ENCODE measurements at places on chromosomes 13 and 19.
A peak's percentile ranks its signal among the peaks of the same experiment; 100 is the strongest.

- ATAC-seq, result no peak
These were observed 717.7 kb upstream of the ATXN8OS start for GRCh38 chr13:69389899-69390298.

- ATAC-seq, result peak; percentile 95
These were observed at the start of gene FKBP8 for GRCh38 chr19:18542941-18543813. FKBP8 (minus strand) TSS chr19:18543573; CDS start chr19:18541970, 1,603 bp downstream.

- ATAC-seq, result no peak
These were observed 11.6 kb downstream of the ZNF28 start for GRCh38 chr19:52809801-52810200.

- ATAC-seq, result peak; percentile 67
These were observed 7.3 kb upstream of the PTPRH start for GRCh38 chr19:55216461-55217198.

GRCh38 chr19:4567584-4568071 is 8.1 kb upstream of the SEMA6B start:
- ATAC-seq, result peak; percentile 48

DNA sequence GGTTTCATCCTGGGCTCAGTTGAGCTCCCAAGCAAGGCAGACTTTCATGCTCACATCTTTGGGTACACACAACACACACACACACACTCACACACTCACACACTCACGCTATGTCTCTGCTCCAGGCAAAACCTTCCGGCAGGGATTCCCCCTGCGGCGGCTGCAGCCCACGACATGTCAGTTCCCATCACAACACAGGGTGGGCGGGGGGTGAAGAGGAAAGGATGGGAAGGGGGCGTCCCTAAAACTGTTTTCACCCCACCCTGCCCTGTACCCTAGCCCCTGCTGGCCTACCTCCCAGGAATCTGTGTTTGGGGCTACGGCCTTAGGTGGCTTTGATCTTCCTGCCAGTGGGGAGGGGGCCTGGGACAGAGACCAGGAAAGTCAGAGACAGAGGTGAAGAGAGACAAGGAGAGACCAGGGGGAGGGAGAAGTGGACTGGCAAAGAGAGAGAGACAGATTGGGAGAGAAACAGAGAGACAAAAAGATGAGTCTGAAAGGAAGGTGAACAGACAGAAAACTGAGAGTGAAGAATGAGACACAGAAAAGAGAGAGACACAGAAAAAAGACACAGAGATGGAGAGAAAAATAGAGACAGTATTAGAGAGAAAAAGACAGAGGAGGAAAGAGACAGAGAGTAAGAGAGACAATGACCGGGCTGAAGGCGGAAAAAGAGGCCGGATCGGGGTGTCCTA is 3.9 kb downstream of the LRFN1 start:
- no peak for ATAC-seq

GRCh38 chr13:43389573-43389972 is 366.2 kb downstream of the DNAJC15 start:
- ATAC-seq, result no peak

GRCh38 chr13:46317120-46317519 is 69.9 kb downstream of the RUBCNL start:
- no peak for ATAC-seq

GRCh38 chr13:113143466-113144254 is 14.8 kb upstream of the PROZ start:
- ATAC-seq, result no peak

DNA sequence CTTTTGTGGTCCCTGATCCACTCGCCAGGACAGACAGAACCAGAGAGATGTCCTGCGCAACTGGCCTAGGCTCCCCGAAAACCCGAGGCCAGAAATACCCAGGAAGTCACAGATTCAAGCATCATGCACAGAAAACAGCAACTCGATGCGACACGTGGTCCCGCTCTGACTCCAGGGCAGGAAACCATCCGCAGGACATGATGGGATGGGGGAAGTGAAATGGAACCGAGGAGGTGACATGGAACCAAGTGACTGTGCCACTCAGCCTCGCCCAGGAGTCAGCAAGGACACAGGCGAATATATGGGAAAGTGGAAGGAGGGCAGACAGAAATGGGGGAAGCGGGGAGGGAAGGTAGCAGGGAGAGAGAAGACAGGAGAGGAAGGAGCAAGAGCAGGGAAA is 1.1 kb downstream of the ZSCAN18 start:
- ATAC-seq, result no peak

- ATAC-seq, result no peak
These were observed 12.9 kb downstream of the CARM1 start for GRCh38 chr19:10884274-10884673.

DNA sequence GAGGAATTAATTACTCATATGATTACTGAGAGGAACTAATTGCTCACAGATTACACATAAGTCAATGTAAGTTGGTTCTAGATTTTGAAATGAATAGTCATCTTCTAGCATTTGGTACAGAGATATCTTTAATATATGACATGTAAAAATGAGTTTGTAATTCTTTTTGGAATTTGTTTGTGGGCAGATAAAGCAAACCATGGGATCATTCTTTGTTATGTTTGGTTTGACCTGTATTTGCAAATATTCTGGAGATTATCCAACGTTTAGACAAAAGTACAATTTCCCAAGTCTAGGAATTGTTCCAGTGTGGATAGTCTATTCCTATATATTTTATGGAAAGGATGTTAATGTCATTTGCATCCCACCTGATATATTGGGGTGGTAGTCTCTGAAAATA is 309.6 kb upstream of the EDNRB start:
- ATAC-seq, result no peak

DNA sequence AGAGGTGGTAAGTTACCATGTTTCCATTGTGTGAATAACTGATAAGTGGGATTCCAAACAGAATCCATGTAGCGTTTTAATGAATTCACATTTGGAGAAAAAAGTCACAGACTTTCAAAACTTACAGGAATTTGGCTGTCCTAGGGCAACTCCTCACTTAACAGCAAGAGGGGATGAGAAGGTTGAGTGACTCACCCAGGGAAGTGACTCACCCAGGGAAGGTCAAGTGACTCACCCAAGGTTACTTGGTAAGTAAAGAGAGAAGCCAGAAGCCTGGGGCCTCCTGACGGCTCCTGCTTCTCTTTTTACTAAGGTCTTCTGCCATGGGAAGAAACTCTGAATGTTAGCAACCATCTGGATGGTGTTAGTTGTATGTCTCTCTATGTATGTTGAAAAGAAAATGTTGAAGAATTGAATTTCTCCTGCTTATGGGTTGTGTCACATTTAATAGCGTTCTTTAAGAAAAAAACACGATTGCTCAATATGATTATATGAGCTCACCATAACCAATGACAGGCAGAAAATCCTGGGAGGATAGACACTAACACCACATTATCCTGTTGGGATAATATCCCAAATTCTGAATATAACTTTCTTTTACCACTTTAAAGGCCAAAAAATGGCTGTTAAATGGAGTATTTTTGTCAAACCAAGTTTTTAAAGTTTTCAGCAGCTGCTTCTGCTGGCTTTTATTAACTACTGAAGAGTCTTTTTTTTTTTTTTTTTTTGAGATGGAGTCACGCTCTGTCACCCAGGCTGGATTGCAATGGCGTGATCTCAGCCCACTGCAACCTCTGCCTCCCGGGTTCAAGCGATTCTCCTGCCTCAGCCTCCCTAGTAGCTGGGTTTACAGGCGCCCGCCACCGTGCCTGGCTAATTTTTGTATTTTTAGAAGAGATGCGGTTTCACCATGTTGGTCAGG is 195.6 kb downstream of the GGACT start:
- peak; percentile 82 for ATAC-seq

DNA sequence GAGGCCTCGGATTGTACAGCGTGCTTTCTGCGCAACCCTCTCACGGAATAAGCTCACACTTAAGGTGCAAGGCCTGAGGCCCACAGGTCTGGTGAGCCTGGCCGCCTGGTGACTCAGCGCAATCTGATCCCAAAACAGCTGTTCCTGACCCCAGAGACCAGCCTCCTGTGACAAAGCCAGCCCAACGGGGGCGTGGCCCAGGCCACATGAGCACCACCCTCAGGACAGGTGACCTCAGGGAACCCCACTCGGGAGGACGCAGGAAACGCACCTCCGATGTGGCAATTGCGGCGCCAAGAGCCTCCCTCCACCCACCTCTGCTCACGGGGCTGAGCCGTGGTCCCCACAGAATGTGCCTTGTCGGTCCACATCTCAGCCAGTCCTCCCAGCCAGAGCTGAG is 26.4 kb downstream of the GRTP1 start:
- ATAC-seq, result no peak

- ATAC-seq, result no peak
These were observed 6.9 kb upstream of the RETN start for GRCh38 chr19:7661744-7662538.

DNA sequence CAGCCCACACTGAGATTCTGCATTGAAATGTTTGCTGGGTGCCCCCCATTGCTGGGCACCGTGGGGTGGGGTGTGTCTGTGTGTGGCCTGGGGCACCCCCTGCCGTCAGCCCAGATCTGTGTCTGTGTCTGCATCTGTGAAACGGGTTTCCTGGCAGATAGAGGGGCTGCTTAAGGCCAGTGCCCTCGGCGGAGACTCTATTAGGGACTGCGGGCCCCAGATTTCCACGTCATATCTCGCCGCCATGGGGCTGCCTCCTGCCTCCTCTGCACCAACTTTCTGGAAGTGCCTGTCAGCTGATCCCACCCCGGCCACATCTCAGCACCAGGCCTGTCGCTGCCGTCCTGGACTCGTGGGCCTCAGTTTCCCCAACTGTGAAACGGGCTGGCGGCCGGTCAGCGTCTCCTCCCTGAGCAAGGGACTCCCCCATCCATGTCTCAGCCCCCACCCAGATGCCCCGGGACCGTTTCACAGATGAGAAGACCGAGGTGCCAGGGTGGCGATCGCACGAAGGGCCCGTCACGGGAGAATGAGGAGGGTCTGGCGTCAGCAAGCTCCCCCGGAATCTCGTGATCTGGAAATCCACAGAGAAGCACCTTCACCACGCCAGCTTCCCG is 21.4 kb downstream of the ARID3A start:
- ATAC-seq, result peak; percentile 51

DNA sequence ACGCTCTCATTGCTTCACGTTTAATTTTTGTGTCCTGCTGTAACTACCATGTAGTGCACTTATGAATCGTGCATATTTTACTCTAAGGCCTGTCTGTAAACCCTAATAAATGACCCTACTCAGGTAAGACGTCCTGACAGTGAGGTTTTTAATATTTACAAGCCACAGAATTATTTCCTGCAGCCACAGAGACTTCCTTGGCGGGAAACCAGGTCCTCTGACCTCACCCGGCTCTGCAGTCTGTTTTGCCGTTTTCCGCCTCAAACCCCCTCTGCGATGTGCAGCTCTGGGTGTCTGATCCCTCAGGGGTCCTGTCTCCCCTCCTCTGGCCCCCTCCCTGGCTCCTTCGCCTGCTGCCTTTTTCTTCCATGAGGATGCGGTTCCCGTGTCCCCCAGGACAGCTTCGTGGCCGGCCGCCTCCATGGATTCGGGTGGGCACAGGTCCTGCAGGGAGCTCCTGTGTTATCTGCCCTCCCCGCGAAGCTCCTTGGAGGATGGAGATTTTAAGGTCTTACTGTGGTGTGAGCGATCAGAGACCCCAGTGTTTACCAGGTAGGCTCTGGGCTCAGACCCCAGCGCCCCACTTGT is 66.3 kb downstream of the MCF2L start:
- no peak for ATAC-seq

- peak; percentile 30 for ATAC-seq
These were observed at the start of gene RASGRP4 for GRCh38 chr19:38425810-38426466. RASGRP4 (minus strand) TSS chr19:38426219; CDS start chr19:38426091, 128 bp downstream.

- no peak for ATAC-seq
These were observed 256.3 kb upstream of the RFC3 start for GRCh38 chr13:33561627-33562026.

- ATAC-seq, result no peak
These were observed 42.7 kb downstream of the SERP2 start for GRCh38 chr13:44416301-44416700.

DNA sequence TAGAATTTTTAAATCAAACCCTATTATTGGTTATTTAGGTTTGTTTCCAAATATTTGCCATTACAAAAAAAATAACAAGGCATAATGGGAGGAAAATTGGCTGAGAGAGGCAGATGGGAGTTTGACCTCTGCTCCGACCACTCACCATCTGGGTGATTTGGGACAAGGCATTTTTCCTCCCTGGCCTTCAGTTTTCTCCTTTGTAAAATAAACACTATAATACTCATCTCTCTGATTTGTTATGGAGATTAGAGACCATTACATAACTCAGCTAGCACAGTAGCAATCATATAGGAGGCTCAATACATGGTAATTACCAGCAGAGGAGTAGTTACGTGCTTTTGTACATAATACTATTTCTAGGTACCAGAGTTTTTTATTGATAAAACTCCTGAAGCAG is 70.2 kb upstream of the STK24 start:
- ATAC-seq, result no peak

GRCh38 chr19:41249707-41250423 is 14.3 kb upstream of the HNRNPUL1 start:
- ATAC-seq, result no peak

DNA sequence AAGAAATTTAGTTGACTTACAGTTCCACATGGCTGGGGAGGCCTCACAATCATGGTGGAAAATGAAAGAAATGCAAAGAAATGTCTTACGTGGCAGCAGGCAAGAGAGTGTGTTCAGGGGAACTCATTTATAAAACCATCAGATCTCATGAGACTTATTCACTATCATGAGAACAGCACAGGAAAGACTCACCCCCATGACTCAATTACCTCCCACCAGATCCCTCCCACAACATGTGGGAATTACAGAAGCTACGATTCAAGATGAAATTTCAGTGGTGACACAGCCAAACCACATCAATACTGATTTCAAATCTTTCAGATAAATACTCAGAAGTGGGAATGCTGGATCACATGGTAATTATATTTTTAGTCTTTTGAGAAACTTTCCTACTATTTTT is 1357.9 kb downstream of the SLITRK5 start:
- ATAC-seq, result peak; percentile 32

- peak; percentile 55 for ATAC-seq
These were observed 160.4 kb upstream of the SGCG start for GRCh38 chr13:23020246-23020843.

GRCh38 chr19:30160426-30160825 is 211.8 kb upstream of the ZNF536 start:
- ATAC-seq, result no peak

DNA sequence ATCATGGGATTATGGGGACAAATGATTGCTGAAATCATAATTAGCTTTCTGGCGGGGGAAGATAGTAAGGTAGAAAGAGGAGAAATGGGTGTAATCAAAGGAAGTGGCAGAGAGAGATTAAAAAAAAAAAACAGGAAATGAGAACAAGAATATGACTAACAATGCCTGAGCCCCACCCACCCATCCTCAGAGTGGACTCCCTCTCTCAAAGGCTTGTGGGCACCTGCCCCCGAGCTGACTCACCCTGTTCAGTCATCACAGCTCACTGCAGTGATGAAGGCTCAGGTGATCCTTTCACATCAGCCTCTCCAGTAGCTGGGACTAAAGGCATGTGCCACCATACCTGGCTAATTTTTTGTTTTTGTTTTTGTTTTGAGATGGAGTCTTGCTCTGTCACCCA is 26.4 kb upstream of the TPT1 start:
- peak; percentile 100 for ATAC-seq

- ATAC-seq, result no peak
These were observed 31.5 kb downstream of the COL4A2 start for GRCh38 chr13:110338441-110339101.

GRCh38 chr13:100619940-100620339 is 31.4 kb upstream of the GGACT start:
- ATAC-seq, result peak; percentile 84

Measured in activated CD4-positive, CD25-positive, alpha-beta regulatory T cell treated with anti-CD3 and anti-CD28 coated beads, Interleukin-2, amount 50 U/mL, for 24 hours (primary cell).